ENCODE measurements at places on chromosomes 13 and 19.

DNA sequence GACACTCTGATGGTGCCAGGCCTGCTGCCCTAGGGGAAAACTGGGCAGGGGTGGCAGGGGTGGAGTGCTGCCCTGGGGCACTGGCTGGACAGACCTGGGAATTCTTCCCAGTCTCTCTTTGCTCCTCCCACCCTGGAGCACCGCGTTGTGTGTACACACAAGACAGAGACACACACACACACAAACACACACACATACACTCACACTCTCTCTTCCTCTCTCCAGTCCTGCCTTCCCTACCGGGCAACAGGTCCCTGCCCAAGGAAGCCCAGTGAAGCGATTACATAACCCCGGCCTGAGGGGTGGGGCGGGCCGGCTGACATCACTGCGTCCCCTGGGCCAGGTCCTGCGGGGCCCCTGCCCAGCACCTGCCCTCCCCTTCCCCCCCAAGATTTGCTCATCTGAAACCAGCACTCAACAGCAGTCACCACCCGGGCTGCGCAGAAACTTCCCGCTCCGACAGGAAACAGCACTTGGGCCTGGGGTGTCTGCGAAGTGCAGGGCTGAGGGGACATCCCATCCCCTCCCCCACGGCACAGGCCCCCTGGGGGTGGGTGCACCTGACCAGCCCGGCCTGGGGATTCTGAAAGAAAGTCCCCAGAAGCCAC is 1.2 kb downstream of the MKNK2 start:
- DNase-seq = peak; percentile 45

- DNase-seq = no peak
Measured at GRCh38 chr19:4232614-4233281, 3.4 kb downstream of the EBI3 start.

GRCh38 chr13:112580211-112580610 is 7.7 kb downstream of the TUBGCP3 start:
- no peak for DNase-seq

DNA sequence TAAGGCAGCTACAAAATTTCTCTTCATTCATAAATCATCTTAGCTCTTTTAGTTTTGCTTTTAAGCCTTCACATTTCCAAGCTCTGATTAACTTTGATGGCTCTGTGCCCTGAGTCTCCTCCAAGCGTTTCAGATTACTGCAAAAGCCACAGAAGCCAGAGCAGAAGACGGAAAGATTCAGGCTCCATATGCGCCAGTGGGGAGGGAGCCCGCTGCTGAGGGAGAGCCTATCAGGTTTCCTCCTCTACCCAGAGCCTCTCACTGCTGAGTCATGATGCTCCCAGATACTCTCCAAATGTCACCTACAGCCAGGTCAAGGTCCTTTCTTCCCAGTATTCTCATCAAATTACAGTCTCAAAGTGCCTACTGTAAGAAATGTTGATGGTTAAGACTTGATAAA is 193.6 kb downstream of the RAP2A start:
- DNase-seq = no peak

- no peak for DNase-seq
Measured at GRCh38 chr13:46894568-46894967, 2.3 kb downstream of the HTR2A start.

GRCh38 chr13:68888832-68889231 is 1218.8 kb upstream of the ATXN8OS start:
- no peak for DNase-seq

DNA sequence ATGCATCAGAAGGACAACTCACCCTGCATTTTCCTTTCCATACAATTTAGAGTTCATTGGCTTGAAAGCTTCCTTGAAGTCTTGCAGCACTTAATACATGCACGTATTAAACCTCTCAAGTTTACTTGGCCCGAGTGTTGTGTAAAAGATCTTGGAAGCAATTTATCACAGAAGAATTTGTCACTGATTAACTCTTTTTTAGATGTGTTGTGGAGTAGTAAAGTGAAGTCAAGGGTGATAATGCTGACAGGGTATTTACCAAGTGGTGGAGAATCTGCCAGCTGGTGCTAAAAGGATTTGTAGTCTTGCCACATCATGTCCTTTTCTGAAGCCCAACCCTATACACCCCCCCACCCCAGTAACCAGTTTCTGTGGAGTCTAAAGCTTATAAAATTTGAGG is 421.0 kb upstream of the MIR17HG start:
- no peak for DNase-seq

DNA sequence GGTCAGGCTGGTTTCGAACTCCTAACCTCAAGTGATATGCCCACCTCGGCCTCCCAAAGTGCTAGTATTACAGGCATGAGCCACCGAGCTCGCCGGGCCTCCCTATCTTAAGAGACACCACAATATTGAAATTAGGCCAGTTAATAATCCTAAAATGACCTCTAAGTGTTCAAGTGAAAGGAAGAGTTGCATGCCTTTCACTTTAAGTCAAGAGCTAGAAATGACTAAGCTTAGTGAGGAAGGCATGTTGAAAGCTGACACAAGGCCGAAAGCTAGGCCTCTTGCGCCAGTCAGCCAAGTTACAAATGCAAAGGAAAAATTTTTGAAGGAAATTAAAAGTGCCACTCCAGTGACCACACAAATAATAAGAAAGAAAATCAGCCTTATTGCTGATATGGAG is 144.5 kb upstream of the FNDC3A start:
- no peak for DNase-seq

DNA sequence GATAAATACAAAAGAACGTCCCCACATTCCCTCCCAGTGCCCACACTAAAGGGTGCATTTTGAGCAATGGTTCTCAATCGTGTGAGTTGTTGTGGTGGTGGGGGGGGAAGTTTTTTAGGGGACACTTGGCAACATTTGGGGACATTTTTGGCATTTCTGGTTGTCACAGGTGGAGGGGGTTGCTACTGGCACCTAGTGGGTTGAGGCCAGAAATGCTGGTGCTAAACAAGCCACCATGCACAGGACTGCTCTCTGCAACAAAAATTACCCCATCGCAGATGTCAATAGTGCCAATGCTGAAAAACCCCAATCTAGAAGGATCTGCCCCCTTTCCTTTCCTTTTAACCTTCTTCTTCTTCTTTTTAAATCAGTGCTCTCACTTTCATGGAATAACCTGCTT is 453.3 kb downstream of the TSHZ3 start:
- no peak for DNase-seq

- DNase-seq = no peak
Measured at GRCh38 chr13:21785990-21786389, 115.1 kb downstream of the FGF9 start.

DNA sequence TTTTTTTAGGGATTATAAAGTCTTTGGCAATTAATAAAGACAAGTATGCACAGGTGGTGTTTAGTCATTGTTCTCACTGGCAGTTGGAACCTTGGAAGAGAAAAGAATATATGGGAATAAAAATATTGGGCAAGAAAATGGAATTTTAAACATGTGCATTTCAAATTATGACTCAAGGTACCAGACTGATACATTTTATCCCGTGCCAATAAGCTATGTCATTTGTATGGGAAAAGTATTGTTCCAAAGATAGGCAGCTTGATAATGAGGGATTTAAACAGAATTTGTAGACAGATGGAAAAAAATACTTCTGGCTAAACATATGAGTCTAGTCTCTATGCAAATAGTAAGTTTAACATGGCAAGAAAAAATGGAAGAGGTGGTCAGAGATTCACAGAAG is 169.5 kb upstream of the UFM1 start:
- no peak for DNase-seq

DNA sequence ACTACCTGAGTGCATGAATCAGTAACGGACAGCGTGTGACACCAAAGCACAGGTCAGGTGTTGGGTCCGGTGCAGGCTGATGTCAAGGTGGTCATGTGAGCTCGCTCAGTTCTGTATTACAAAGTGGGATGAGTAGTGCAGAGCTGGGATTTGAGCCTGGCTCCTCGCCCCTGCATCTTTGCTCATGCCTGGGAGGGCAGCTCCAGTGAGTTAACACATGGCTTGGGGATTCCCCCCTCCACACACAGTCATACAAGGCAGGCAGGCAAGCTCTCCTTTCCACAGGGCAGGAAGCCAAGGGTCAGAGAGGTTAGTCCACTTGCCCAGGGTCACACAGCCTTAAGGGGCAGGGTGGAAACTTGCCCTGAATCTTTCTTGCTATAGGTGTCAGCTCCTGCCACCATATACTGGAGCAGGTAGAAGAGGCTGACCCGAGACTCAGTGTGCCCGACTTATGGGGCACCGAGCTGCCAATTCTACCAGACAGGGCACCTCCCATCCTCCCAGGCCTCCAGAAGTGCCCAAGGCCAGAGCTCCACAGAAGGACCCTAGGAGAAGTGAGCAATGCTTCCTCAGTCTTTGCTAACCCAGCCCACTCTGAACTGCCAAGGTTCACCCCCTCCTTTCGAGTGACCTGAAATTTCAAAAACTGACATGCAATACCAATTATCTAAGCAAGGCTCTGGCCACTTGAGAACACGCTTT is 35.4 kb downstream of the ZNF787 start:
- DNase-seq = no peak

- DNase-seq = no peak
Measured at GRCh38 chr13:101303521-101303920, 112.8 kb downstream of the NALCN start.

DNA sequence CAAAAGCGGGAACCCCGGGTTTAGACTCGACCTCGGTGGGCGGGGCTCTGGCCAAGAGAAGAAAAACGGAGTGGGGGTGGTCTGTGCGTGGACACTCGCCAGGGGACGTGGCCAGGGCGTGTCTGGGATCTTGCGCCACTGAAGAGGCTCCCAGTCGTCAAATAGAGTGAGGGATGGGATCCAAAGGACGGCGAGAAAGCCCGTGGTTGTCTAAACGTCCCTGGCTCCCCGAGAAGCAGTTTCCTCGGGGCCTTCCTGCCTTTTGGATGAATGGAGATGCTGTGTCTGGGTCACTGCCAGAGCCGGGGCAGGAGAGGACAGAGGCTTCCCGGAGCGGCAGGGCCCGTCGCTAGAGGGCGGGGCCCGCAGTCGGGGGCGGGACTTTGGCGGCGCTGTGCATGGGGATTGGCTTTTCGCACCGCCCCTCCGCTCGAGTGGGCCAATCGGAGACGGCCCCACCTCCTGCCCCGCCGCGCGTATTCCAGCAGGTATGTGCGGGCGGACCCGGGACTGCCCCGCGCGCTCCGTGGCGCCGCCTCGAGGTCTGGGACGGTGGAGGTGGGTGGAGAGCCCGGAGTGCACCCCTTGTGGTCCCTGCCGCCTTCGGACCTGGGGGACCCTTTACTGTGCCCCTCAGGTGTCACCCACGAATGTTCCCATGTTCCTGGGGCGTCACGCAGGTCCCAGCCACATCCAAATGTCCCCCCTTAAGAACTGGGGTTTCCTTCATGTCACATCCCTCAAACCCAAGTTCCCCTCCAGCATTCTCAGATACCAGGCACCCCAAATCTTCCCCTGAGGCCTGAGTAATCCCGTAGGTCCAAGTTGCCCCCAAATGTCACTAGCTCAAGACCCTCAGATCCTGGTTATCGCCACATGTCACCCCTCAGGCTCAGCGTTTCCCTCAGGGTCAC is 38.3 kb downstream of the ZSWIM4 start:
- DNase-seq = peak; percentile 92

All from stimulated activated CD4-positive, alpha-beta T cell treated with anti-CD3 and anti-CD28 coated beads, Interleukin-15, amount 100 ng/mL, for 1 hour (primary cell).